ENCODE measurements at places on chromosomes 5 and 9. TPM values are rescaled to one million over a fixed set of nuclear protein-coding genes. Genes with fewer than 3 reads are reported as not detected.

GRCh38 chr9:100070104-100071041 lies 28.4 kb downstream of the ERP44 start:
- no peak for DNase-seq

- no peak for DNase-seq
Observed at GRCh38 chr5:7018198-7018597, 305.0 kb downstream of the TENT4A start.

- DNase-seq = no peak
Observed at GRCh38 chr9:126395439-126396212, 69.0 kb downstream of the MVB12B start.

The TPD52L3 gene
- total RNA-seq = not detected

The TSLP gene
- total RNA-seq = 0.21 TPM

GRCh38 chr9:132301521-132301920 lies 53.3 kb downstream of the SETX start:
- no peak for DNase-seq

The SPATA31D4 gene
- not detected for total RNA-seq

GRCh38 chr9:108162664-108163063 lies 673.1 kb upstream of the KLF4 start:
- no peak for DNase-seq

The NR2F1-AS1 gene
- 16.7 TPM for total RNA-seq

GRCh38 chr5:123036391-123037103 lies at the start of gene PPIC:
TSS of gene PPIC (minus strand) at chr5:123036725. CDS start at chr5:123036625, 100 bp downstream.
- DNase-seq = peak; percentile 89

DNA sequence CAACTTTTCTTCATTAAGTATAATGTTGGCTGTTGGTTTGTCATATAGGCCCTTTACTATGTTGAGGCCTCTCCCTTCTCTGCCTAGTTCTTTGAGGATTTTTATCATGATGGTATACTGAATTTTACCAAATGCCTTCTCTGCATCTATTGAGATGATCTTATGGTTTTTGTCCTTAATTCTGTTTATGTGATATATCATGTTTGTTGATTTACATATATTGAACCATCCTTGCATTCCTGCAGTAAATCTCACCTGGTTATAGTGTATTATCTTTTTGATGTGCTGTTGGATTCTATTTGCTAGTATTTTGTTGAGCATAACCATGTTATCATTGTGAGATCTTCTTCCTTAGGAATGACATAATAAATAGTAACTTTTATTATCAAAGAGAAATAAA lies 362.9 kb downstream of the CCDC171 start:
- DNase-seq = no peak

GRCh38 chr9:93891549-93892310 lies 63.4 kb downstream of the BARX1 start:
- DNase-seq = no peak

- DNase-seq = no peak
Observed at GRCh38 chr9:90288275-90288639, 354.4 kb downstream of the DIRAS2 start.

The NMRK1 gene
- 12.3 TPM for total RNA-seq

GRCh38 chr5:10695055-10695649 lies 65.9 kb downstream of the DAP start:
- DNase-seq = peak; percentile 78

DNA sequence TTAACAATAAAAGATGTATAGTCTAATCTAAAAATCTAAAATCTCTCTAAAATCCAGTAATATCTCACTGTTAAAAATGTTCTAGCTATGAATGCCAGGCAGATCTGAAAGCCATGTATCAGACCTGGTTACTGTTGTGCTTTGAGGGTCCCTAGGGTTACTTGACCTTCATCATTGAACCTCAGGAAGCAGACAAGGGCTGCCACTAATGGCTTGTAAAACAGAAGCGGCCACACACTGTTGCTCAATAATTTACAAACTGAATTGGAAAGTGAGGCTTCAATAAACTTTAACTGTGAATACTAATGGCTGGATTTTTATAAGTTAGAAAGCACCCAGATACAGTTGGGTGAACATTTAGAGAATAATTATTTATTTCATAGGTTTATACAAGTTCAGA lies 198.0 kb upstream of the RPS23 start:
- no peak for DNase-seq

DNA sequence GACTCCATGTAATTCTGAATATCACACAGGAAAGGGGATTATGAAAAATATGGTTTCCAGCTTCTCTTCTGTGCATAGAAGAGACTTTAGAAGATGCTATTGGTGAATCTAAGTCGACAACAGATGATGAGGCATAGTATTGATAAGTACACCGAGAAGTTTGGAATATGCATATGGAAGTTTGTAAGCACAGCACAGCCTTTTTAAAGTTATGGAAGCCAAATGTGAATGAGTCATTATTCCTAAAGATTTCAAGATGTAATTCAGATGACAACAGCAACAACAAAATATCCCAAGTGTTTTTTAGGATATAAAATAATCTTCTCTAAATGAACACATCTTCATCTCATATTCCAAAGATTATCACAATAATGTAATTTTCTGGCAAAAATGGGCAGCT lies 1723.3 kb downstream of the EFNA5 start:
- DNase-seq = no peak

The STKLD1 gene
- total RNA-seq = 0.41 TPM

DNA sequence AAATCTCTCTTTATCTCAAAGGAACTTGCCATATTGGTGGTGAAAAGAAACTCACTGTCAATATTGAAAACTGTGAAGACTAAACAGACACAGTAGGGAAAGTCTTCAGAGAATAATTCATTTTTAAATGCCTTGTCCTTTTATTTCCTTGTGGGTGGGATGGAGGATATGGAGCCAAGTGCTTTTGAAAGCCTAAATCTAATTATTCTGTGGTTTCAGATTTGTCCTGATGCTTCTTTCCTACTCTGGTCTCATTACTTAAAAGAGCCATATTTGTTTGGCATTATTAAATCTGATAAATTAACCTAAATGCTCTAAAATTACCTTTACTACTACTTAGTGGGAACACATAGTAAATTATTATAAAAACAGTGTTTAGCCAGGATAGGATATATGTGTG lies 258.3 kb upstream of the EFNA5 start:
- DNase-seq = no peak

GRCh38 chr9:16221822-16222547 lies 648.5 kb downstream of the BNC2 start:
- DNase-seq = no peak

DNA sequence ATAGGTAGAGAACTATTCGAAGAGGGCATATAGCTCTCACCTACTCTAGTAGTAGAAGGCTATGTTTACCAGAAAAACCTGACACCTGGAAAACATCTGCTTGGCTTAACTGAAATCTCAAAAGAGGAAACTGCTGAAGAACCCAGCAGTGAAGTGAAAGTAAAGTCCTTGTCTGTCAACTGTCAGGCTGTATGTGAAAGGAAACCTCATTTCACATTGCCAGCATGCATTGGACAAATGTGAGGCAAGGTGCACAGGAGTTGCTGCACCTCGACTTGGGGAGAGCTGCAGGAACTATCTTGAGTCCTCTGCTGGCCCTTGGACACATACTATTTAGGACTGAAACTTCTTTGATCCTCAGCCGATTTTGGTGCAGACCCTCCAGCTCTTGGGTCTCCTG lies 53.3 kb downstream of the NREP start:
- no peak for DNase-seq

The MORN5 gene
- not detected for total RNA-seq

GRCh38 chr5:66994790-66995189 lies 201.8 kb downstream of the CD180 start:
- DNase-seq = no peak

DNA sequence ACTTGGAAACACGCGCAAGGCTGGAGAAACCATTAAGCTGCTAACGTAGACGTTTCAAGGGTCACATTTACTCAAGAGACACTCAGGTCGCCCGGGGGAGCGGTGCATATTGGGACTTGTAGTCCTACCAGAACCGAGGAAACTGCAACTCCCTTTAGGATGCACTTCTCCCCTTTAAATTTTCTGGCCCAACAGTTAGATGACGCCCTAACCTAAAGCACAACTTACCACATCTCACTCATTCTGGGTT lies 384 bp upstream of the DMXL1 start:
- no peak for DNase-seq

- DNase-seq = peak; percentile 19
Observed at GRCh38 chr5:1799110-1799601, 481 bp downstream of the MRPL36 start.

DNA sequence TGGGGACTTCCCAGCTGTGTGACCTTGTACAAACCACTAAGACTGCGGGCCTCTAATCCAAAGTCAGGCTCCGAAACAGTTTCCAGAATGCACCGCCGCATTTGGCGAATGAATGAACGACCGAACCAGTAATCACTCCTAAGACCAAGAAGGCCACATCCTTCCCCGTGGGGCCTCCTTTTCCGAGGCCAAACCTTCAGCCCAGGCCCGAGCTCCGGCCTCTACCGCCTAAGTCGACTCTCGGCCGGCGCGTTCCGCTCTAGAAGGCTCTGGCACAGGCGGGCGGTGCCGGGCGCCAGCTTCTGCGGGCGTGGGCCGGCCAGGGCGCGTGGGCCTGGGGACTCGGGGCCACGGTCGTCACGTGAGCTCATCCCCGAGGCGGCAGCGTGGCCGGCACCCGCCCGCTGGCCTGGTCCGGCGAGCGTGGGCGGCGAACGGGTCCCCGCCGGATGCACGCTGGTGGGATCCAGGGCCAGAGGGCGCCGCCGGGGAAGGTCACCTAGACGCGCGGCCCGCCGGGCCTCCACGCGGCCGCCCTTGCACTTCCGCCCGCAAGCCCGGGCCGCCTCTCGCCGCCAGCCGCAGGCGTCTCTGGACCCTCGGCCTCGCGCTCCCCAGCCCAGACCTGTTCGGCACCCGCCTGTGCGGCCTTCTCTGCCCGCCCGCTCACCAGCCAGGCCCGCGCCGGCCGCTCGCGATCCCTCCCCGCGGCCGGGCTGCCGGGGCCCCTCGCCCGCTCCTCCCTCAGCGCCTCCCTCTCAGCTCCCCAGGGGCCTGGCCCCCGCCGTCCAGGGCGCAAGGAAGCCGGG lies 754 bp downstream of the VDAC1 start:
- DNase-seq = peak; percentile 55

The NOL6 gene
- total RNA-seq = 19.7 TPM

DNA sequence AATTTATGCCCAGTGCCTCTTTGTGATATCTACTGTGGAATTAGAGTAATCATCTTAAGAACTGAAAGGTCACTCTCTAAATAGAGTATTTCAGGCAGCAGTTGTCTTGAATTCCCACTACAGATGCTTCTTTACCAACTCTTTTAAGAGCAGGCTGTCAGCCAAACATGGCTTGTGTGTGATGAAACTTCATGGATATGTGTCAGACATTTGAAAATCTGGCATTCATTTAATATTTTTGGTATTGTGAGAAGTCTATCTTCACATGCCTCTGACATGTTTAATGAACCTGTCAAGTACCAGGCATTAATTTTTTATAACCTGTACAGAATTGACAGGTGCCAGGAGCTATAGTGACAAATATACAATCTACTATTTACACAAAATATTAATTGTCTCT lies 318.6 kb downstream of the CDH9 start:
- no peak for DNase-seq

- DNase-seq = no peak
Observed at GRCh38 chr5:137078171-137078665, 420.9 kb downstream of the SPOCK1 start.

DNA sequence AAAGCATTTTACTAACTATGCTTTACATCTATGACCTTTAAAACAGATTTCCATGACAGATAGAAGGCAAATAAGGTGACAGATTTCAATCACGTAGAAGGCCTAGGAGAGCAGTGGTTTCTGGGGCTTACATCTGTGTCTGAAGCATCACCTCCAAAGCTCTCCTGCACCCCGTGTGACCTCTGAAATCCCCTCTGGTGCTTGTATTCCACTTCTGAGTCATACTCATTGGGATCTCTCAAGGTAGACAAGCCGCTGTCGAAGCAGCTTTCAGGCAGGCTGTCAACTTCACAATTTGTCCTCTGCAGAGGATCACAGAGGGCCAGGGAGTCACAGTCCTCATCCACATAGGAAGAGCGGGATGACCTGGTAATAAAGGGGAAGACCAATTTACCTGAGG lies 62.2 kb downstream of the RASEF start:
- no peak for DNase-seq

DNA sequence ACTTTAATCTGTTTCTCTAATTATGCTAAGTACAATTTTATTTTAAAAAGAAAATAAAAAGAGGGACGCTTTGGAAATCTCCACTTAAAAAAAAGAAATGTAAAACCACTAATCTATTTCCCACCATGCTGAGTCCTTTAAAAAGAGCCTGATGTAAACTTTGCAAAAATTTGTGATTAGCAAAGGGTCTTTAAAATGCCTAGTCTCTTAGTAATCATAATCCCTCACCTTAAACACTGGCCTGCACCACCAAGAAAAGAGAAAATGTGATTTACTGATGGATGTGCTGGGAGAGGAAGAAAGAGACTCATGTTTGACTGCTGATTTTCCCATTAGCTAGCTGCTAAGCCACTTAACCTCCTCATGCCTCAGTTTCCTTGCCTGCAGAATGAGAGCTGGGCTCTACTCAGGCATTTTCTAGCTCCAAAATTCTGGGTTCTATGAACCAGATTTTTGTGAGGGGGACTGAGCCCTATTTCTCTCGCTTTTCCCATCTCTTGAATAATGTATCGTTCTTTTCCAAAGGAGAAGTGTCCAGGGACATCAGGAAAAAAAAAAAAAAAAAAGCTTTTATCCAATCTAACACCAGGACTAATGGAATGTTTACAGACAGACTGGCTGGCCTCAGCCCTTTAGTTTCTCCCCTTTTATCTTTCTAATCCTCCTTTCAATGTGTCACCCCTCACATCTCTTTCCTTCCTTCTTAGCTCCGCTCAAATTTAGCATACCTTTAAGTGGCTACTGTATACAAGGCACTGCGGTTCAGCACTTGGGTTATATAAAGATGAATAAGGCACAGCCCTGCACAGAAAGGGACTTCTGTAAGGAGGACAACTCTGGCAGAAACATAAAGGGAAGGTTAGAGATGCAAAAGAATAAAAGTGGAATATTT lies 312.4 kb downstream of the ARL15 start:
- DNase-seq = no peak

DNA sequence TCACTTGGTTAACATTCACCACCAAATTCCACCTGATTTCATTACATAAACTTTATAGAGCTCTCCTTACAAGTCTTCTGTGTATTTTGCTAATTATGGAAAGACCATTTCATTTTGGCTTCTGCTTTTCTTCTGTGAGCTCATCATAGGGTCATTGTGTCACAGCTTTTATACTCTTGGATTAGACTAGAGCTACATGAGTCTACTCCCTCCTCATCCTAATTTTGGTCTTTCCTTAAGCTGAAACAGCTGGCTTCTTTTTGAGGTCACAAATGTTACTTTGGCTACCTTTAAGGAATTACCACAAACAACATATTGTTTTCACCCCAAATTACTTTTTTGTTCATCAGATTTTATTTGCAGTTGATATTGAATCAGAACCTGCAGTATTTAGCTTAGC lies 103.0 kb downstream of the NPR3 start:
- DNase-seq = no peak

GRCh38 chr5:158765407-158765806 lies 334.3 kb downstream of the EBF1 start:
- no peak for DNase-seq

GRCh38 chr5:52043543-52043942 lies 660.3 kb downstream of the ISL1 start:
- no peak for DNase-seq

All from tongue (tissue), 3 donors.